ENCODE measurements at places on chromosomes 7 and 10.

GRCh38 chr10:86451604-86451960, 70.0 kb downstream of the WAPL start:
- no peak for DNase-seq

DNA sequence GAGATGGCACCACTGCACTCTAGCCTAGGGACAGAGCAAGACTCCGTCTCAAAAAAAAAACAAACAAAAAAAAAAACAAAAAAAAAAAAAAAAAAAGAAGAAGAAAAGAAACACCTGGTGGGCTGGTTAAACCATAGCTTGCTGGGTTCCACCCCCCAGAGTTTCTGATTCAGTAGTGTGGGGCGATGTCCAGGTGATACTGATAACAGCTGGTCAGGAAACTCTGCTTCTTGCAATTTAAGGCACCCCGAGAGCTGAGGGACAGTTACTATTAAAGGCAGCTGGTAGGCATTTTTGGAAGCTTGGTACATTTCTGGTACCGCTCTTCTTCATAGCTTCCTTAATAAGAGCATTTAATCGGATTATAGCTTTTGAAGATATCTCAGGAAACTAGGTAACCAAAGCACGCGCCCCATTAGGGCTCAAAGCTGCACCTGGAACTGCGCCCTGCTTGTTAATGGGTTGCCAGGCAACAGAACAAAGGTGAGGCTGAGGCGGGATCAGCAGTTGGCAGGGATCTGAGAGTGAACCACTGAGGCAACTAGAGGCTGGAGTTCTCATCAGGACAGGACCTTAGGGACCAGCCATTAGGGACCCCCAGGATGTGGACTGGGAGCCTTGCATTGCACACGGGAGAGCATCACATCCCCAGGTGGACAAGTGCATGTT, 6.5 kb upstream of the SDK1 start:
- DNase-seq: no peak

GRCh38 chr10:131001438-131001837, 310.1 kb downstream of the TCERG1L start:
- no peak for DNase-seq

- DNase-seq: peak; percentile 7
Measured at GRCh38 chr7:19377611-19378344, 232.6 kb upstream of the FERD3L start.

- no peak for DNase-seq
Measured at GRCh38 chr10:96863922-96864543, 31.9 kb downstream of the LCOR start.

DNA sequence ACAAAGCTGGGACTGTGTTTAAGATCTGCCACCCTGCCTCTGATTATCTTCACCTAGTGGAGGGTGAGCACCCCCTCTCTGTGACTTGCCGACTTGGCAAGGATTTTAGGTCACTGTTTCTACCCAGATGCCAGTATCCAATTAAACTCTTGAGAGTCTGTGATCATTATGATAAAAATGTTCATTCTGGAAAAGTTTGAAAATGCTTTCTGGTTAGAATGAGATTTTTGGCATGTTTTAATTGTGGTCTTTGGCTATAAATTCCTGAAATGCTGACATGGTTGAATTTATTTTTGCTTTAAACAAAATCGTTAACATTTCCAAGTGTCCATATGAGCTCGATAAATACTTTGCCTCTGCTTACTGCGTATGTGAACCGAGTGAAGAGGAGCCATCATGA, 221.4 kb downstream of the BICC1 start:
- DNase-seq: no peak

DNA sequence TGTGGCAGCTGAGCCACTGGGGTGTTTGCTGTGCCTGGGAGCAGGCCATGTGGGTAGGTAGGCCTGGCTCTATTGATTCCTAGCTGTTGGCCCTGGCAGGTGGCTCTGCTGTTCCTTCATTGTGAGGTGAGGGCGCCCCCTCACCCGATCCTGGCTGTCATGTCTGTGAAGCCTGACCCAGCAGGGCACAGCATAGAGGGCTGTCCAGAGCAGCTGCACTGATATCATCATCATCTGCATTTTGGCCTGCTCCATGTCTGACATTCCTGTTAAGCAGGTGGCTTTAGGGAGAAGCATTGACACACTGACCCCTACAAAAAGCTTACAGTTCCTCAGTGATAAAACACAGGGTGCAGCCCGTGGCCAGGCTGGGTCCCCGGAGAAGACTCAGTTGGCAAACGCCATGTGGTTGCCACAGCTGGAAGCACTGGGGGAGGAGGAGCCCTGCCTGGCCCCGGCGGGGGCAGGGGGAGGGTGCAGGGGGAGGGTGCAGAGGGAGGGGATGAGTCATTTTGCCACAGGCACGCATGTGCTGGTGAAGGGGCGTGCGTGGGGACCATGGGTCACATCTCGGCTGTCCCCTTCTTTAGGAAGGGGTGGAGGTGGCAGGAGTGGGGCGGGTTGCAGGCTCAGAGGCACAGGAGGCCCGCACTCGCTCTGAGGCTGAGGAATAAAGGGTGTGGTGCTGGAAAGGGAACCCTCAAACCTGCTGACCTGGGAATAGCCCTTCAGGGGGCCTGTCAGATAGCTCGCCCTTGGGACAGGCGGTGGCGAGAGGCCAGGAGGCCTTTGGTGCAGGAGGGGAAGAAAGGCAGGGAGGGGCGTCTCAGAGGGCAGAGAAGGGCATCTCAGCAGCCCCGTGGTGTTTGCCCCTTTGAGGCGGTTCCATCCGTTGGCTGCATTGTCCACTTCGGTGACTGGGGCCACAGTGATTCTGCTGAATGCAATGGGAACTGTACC, 31.6 kb downstream of the IKZF1 start:
- no peak for DNase-seq

DNA sequence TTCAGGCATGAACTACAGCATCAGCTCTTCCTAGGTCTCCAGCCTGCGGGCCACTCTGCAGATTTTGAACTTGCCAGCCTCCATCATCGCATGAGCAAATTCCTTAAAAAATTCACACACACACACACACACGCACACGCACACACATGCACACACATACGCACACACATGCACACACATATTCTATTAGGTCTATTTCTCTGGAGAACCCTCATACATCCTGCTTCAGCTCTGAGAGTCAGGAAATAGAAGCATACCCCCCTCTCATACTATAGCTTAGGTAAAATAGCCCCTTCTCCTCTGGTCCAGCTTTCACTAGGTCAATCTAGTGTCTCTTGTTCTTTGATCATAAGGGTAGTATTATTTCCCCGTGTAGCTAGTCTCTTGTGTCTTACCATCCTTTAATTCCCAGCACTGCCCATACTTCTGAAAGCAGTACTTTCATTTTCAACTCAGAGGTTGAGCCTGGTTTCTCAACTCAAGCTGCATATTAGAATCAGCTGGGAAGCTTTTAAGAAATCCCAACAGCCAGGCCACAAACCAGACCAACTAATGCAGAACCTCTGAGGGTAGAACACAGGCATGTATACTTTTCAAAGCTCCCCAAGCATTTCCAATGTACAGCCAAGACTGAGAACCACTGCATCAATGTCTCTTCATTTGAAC, 30.9 kb upstream of the ITGB8 start:
- no peak for DNase-seq

DNA sequence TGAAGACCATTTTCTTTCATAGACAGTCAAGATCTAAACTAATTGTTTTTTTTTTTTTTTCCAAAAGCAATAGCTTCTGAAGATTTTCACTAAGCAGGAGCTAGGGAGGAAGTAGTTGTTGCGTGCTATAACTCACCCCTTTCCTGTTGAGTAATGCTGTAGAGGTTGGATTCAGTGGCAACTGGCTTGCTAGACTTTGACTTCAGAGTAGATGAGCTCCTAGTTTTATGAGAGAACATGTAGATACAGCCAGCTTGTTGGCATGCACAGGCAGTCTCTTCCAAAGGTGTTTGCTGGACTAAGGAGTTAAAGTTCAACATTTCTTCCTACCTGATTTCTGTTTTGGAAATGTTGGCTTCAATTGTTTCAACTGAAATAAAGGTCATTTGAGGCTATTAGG, 66.2 kb upstream of the MXI1 start:
- DNase-seq: no peak

DNA sequence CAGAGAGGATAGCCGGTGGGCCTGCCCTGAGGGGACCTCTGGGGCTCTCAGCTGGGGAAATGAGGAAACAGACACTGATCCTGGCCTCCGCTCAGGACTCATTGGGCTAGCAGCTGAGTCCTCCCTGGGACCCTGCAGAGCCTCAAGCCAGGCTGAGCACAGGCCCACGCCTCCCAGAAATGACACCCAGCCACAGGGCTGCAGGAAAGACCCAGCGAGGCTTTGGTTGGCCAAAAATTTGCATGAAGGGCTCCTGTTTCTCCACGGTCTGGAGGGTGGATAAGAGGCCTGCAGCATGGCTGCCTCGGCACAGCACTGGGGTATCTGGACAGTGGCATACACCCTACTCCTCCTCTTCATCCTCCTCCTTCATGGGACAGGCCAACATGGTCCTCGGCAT, 60.4 kb downstream of the ZNF33B start:
- no peak for DNase-seq

- DNase-seq: no peak
Measured at GRCh38 chr10:114024876-114025610, 18.6 kb upstream of the ADRB1 start.

GRCh38 chr10:12165999-12166775, 29.5 kb downstream of the NUDT5 start:
- no peak for DNase-seq

GRCh38 chr7:16417906-16418305, 3.4 kb downstream of the CRPPA start:
- DNase-seq: no peak

All from nephron progenitor cell (in vitro differentiated cells).